ENCODE measurements at places on chromosomes 2 and 18.
A peak's percentile ranks its signal among the peaks of the same experiment; 100 is the strongest.

GRCh38 chr2:111196435-111196834 lies 75.7 kb downstream of the BCL2L11 start:
- H3K27me3 ChIP-seq: no peaks in the 10 kb centered on the region
- no peak overlapping the region for H3K4me3 ChIP-seq
- peak; percentile 25 for DNase-seq
- H3K27ac ChIP-seq: no peak overlapping the region
- H3K4me1 ChIP-seq: peaks cover 19% of the 10 kb centered on the region
- H3K36me3 ChIP-seq: no peaks in the 10 kb centered on the region

DNA sequence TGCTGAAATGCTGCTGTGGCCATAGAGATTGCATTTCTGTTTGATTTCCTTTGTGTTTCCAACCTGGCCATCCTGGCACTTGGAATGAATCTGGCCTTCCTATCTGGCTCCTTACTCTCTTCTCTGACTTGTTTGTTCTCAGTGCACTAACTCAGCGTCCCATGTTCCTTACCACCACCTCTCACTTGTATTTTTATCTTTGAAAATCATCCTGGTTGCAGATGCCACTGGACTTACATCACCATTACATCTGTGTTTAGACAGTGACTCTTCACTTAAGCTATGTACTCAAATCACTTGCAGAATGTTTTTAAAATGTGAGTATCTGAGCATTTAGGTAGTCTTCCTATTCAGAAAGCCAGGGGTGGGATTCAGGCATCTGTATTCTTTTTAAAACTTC lies 239.5 kb downstream of the WDR7 start:
- H3K27ac ChIP-seq: no peak overlapping the region
- H3K4me1 ChIP-seq: no peaks in the 10 kb centered on the region
- no peak for DNase-seq
- H3K4me3 ChIP-seq: no peak overlapping the region
- peaks cover 2% of the 10 kb centered on the region for H3K36me3 ChIP-seq

- H3K4me1 ChIP-seq: peaks cover 55% of the 10 kb centered on the region
- peak; percentile 38 for DNase-seq
- H3K27ac ChIP-seq: no peak overlapping the region
- no peaks in the 10 kb centered on the region for H3K36me3 ChIP-seq
- no peak overlapping the region for H3K4me3 ChIP-seq
Observed at GRCh38 chr2:109217362-109218086, 88.5 kb downstream of the SH3RF3 start.

DNA sequence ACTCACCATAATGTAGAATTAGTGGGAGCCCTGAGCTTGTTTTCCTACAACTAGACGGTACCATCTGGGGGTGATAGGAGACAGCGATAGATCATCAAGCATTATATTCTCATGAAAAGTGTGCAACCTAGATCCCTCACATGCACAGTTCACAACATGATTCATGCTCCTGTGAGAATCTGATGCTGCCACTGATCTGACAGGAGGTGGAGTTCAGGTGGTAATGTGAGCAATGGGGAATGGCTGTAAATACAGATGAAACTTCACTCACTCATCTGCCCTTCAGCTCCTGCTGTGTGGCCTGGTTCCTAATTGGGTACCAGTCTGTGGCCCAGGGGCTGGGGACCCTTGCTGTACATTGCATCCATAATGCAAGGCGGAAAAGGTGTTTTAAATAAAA lies 60.7 kb downstream of the USP34 start:
- peaks cover 10% of the 10 kb centered on the region for H3K36me3 ChIP-seq
- H3K27ac ChIP-seq: no peak overlapping the region
- no peak overlapping the region for H3K4me3 ChIP-seq
- no peak for DNase-seq

All from natural killer cell (primary cell).